ENCODE measurements at places on chromosomes 6 and 20. TPM values are rescaled to one million over a fixed set of nuclear protein-coding genes. Genes with fewer than 3 reads are reported as not detected.
A peak's percentile ranks its signal among the peaks of the same experiment; 100 is the strongest.

- DNase-seq = no peak
Measured at GRCh38 chr6:135411339-135411738, 86.2 kb downstream of the AHI1 start.

DNA sequence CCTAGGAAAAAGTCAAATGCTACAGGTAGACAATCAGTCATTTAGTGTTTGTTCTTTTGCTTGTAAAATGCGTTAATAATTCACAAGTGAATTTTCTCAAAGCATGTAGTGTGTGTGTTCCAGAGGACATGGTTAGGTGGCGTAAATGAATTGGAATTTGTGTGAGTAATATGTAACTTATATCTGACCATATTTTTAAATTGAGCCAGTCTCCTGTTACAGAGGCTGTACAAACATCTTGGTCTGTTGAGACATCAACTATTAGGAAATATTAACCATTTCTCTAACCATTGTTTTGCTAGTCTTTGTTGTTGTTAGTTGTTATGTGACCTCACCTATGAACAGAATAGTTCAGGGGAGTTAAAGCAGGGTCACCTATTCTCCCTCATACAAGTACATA, 22.7 kb downstream of the MCM8 start:
- no peak for DNase-seq

- no peak for DNase-seq
Measured at GRCh38 chr6:89836639-89837222, 7.1 kb downstream of the CASP8AP2 start.

GRCh38 chr20:21395666-21396598, 1.4 kb downstream of the NKX2-4 start:
- DNase-seq = no peak

DNA sequence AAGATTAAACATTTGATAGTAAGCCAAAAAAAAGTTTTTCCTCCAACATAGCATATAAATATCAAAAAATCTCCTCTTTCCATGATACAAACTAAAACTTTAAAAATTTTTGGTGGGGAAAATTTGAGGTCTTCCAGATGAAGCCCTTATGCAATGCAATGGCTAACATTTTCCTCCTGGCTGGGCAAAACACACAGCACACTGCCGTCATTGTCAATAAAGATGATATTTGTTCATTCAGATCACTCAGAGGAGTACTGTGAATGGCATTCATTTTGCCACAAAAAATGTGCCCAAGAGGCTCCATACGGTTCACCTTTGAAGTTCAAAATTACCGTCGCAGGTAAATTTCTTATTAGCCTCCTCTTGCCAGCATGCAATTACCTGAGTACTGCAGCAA, 33.9 kb upstream of the FBXO9 start:
- no peak for DNase-seq

GRCh38 chr6:15416932-15417509, 171.2 kb downstream of the JARID2 start:
- no peak for DNase-seq

GRCh38 chr6:38714239-38715015, 684 bp upstream of the DNAH8 start:
- peak; percentile 45 for DNase-seq

DNA sequence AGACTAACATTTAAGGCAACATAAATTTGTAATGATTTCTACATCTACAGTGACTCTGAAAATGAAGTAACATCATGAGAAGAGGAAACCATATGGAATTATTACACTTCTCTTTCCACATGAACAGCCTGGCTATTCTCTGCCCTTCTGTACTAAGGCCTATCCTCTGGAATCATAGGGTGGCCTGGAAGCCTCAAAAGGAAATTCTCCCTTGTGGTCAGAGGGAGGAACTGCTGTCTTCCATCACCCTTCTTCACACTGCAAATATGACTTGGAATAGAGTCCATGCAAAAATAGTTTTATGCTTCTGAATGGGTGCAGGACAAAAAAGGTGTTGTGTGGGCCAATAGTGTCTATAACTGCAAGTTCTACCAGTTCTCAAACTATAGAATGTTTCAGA, 44.6 kb upstream of the SH3BGRL2 start:
- DNase-seq = no peak

GRCh38 chr6:100493206-100493888, 28.6 kb upstream of the SIM1 start:
- peak; percentile 40 for DNase-seq

GRCh38 chr20:10093087-10093591, 58.4 kb downstream of the ANKEF1 start:
- peak; percentile 18 for DNase-seq

GRCh38 chr6:101167638-101168037, 225.9 kb upstream of the GRIK2 start:
- DNase-seq = no peak

DNA sequence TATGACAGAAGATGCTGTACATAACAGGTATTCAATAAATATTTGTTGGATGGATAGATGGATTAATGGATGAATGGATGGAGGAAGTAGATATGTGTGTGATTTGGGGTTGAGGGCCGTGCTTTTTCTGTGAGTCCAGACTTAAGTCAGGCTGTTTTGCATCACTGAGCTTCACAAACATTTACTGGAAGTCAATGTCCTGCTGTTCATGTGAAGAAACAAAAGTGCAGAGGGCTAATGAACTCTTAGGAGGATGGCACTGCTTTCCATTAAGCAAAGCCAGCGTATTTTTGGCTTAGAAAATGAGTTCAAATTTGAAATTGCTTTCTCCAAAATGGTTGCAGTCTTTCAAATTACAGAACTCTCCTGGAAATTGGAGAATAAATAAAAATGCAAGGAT, 260.6 kb upstream of the SASH1 start:
- DNase-seq = no peak

DNA sequence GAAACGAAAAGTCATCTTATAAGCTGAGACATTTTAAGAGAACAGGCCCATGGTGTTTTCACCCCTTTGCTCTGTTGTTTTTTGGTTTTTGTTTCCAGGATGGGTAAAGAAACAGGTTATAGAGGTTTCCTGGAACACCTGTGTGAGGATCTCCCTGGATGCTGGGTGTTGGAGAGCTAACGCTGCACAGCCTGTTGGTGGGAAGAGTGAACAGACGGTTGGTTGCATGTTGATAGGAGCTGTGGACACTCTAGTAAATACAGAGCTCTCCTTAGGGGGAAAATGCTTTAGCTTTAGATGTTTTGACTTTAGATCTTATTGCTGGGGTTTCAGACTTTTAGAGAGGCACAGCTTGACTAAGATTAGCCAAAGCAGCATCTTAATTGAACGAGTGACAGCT, 235.2 kb downstream of the SOX4 start:
- no peak for DNase-seq

- DNase-seq = no peak
Measured at GRCh38 chr6:34514112-34514511, 42.0 kb downstream of the SPDEF start.

DNA sequence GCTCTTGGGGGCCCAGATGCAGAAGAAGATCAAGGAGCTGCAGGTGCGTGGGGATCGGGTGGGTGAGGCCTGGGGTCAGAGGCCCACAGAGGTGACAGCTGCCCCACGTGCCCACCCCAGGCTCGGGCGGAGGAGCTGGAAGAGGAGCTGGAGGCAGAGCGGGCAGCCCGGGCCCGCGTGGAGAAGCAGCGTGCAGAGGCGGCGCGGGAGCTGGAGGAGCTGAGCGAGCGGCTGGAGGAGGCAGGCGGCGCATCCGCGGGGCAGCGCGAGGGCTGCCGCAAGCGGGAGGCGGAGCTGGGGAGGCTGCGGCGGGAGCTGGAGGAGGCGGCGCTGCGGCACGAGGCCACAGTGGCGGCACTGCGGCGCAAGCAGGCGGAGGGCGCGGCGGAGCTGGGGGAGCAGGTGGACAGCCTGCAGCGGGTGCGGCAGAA, 41.5 kb downstream of the MYH7B start:
- peak; percentile 52 for DNase-seq

GRCh38 chr6:7546383-7546782, 4.9 kb downstream of the DSP start:
- no peak for DNase-seq

DNA sequence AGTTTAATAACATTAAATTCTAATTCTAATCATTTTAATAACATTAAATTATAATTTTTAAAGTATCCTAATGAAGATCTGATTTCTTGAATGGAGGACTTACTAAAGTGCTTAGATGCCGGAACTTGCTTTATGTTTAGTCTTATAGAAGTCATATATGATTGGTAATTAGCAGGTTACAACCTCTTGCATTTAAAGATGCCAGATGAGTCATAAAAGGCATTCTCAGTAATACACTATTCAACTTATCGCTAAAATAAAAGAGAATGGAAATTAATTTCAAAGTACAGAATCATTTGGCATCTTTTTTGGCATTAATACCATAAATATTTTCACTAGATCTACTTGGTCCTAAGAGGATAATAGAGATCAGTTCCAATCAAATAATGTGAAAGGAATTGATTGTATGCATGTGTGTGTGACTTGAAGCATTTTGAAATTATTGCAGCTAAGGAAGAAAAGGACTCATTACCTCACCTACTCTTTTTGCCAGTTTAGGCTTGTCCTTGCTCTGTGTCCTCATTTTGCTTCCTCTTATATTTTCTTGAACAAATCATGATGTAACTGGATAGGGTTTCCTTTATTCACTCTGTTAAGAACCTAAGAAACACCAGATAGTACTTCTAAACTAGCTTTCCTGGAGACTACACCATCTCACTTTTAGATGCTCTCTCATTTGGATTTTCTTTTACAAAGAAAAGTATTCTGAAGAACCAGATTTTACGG, 2.7 kb downstream of the COL21A1 start:
- DNase-seq = no peak

DNA sequence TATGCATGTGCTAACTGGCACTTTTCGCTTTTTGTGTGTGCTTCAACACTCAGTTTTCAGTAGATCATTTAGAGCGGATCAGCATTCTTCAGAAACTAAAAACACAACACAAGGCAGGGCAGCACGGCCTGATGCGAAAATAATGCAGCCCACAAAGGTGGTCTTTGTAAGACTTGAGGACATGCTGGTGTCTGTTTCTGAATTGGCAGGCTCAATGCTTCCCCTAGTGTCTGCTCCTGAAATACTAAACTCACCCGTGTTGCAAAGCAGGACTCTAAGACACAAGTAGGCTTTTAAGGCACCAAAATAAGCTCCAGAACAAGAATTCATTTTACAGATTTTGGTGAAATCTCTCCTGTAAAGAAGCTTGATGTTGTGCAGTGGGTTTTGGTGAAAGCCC, 676.5 kb downstream of the TENT5A start:
- no peak for DNase-seq

- DNase-seq = no peak
Measured at GRCh38 chr20:15076785-15077184, 739.4 kb upstream of the FLRT3 start.

- no peak for DNase-seq
Measured at GRCh38 chr6:27452496-27452897, 20.4 kb downstream of the ZNF184 start.

DNA sequence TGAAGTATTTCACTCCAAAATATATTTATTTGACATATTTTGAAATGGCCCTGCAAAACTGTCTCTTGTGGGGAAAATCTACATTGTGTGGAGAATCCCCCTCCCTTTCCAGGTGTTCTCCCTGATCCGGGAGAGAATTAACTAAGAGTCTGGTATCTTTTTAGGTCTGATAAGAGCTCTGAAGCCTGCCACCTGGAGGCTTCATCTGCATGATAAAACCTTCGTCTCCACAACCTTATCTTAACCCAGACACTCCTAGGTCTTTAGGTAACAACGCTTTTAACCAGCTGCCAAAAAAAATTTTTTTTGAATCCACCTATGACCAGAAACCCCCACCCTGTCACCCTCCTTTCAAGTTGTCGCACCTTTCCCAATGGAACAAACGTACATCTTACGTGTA, 43.0 kb downstream of the FAM184A start:
- DNase-seq = no peak

- peak; percentile 4 for DNase-seq
Measured at GRCh38 chr6:147779624-147780023, 271.1 kb downstream of the SAMD5 start.

DNA sequence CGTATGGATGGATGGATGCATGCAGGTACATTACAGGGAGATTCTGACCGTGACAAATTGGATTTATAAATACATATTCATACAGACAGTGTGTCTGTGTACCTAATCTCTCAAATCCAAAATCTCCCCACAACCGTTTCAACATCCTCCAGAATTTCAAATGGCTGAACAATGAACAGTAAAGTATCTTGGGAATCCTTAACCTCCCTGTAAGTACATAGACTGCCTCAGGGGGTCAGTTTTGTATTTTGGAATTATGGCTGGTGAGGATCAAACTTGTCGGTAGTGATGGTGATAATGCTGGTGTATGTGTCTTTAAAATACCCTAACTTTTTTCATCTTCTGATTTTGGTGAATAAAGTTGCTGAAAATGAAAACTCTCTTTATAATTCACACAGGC, 246.2 kb downstream of the FOXC1 start:
- DNase-seq = no peak

GRCh38 chr20:3228750-3229032, 10.3 kb downstream of the SLC4A11 start:
- no peak for DNase-seq

DNA sequence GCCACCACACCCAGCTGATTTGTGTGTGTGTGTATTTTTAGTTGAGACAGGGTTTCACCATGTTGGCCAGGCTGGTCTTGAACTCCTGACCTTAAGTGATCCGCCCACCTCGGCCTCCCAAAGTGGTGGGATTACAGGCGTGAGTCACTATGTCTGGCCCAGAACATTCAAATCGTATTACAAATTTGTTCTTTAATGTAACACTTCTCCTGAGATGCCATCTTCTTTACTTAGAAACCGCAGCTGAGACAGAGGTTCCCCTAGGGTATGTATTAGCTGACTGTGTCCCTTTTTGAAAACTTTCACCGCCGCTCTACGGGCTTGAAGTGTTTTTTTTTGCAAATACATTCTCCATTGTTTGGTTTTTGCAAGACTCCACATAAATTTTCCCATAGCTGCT, 62.6 kb downstream of the TOX2 start:
- no peak for DNase-seq

GRCh38 chr20:41415191-41415590, 48.6 kb upstream of the EMILIN3 start:
- no peak for DNase-seq

Gene JPH2
- 129 TPM for total RNA-seq

Gene EDEM2
- 14.2 TPM for total RNA-seq

Gene GPR63
- total RNA-seq = 14.2 TPM

Gene PARD6B
- total RNA-seq = 8.4 TPM

Gene SPATA25
- total RNA-seq = 3.6 TPM

Gene MICB
- total RNA-seq = 0.24 TPM

Gene PDCD2
- total RNA-seq = 49.1 TPM

Gene RBM24
- total RNA-seq = 25.0 TPM

Gene CLPSL1
- total RNA-seq = not detected

Gene SLC13A3
- total RNA-seq = 12.3 TPM

Gene ADGRB3
- 5.1 TPM for total RNA-seq

Gene DBNDD2
- total RNA-seq = 11.8 TPM

Gene ADGRG6
- 104 TPM for total RNA-seq

Gene TSHZ2
- total RNA-seq = 4.3 TPM

Gene TPBG
- total RNA-seq = 5.8 TPM

Gene SYCP2
- 13.2 TPM for total RNA-seq

Gene FOXQ1
- total RNA-seq = not detected

Gene DEFB132
- 2.4 TPM for total RNA-seq
